ENCODE measurements at places on chromosomes 11 and 22.

DNA sequence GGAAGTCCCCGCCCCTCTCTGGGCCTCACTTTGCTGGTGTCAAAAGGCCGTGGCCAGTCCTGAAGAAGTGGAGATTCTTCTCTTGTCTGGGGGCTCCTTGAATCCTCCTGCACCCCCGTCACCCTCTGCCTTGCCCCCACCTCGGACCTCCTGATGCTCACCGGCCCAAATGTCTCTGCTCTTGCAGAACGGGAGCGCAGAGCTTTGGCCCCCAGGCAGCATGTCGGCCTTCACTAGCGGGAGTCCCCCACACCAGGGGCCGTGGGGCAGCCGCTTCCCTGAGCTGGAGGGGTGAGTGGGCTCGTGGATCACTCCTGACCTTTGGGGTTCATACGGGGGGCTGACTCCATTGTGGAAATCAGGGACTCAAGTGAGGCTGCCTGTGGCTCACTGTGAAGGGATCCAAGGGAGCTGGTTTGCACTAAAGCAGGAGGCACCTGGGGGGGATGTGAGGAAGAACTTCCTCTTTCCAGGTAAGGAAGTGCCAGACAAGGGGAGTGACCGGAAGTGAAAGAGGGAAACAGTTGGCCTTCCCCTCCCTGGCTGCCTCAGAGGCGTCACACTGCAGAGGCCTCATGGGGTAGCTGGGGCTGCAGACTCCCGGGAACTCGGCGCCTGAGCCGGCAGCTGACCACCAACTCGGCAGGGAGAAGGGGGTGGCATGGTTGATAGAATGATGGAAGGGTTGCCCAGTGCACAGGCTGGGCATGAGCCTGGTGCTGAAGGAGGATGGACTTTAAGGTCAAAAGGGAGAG, 23.1 kb downstream of the CSF2RB start:
- no peak for DNase-seq

DNA sequence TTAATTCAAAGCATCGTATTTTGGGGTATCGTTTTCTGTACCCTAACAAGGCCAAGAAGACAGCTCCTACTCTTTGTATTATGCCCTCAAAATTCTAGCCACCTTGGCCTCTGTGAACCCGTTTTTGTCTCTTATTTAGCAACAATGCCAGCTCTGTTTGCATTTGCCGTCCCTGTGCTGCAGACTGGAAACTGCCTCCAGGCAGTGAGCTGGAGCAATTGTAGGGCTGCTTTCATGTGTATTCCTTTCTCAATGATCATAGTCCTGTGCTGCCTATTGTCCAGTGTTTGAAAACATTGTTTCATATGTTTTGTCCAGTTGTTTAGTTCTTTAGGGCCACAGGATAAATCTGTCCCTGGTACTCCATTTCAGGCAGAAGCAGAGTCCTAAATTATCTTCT, 19.9 kb upstream of the BACE1-AS start:
- no peak for DNase-seq

- no peak for DNase-seq
Observed at GRCh38 chr11:93904716-93905115, 54.3 kb upstream of the VSTM5 start.

DNA sequence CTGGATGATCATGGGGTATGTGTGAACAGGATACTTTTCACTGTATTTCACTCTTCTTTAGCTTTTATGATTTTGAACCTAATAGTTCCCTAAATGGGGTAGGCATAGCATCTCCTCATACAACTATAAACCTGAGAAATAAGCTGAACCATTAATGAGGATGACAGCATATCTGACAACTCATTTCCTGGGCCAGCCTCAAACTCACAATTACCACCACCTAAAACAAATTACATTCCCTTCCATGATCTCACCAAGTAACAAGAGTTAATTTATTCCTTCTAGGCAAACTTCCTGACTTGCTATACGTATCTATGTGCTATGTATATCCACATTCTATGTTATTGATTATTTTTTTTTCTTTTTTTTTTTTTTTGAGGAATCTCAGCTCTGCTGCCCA, 23.0 kb downstream of the SIK3 start:
- no peak for DNase-seq

DNA sequence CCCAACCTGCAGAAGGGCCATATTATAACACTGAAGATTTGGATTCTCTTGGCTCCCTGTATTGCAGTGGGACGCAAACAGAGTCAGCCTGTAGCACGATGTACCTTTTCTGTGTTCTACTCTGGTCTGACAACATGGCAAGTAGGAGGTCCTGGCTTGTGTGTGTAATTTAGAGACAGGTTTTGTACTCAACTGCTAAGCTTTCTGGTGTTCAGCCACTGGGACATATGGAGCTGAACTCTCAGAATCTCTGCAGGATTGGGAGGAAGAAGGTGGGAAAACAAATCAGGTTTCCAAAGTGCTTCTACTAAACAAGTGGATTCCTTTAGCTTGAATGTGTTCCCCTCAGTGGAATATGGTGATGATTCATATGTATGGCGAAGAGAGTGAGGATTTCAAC, 192.5 kb upstream of the MTMR2 start:
- no peak for DNase-seq

GRCh38 chr22:44887941-44888366, 121.9 kb downstream of the PHF21B start:
- DNase-seq, result no peak

GRCh38 chr22:35660291-35661127, 12.3 kb downstream of the APOL6 start:
- DNase-seq, result no peak

GRCh38 chr11:130828741-130829140, 87.5 kb downstream of the SNX19 start:
- DNase-seq, result no peak

- no peak for DNase-seq
Observed at GRCh38 chr11:96062134-96062533, 138.2 kb upstream of the MTMR2 start.
